CD4-positive, alpha-beta T cell treated with Interleukin-2 at 100 ng/mL for 4 hours (primary cell): ENCODE measurements at places on chromosomes 5 and 9.
A peak's percentile ranks its signal among the peaks of the same experiment; 100 is the strongest.

DNA sequence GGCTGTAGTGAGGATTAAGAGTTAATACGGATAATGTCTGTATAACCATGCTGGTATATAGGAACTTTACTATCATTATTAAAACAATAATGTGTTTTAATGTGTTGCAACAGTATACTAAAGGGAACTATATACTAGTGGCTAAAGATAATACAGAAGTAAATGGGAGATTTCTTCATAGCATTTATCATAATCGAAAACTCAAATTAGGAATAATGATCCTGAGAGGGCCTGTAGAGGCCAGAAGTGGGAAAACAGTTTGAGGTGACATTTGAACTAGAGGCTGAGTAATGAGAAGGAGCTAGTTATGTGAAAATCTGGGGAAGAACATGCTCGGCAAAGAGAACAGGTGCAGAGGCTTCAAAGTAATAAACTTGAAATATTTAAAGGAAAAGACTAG, 2.9 kb downstream of the TCERG1 start:
- no peak for DNase-seq

DNA sequence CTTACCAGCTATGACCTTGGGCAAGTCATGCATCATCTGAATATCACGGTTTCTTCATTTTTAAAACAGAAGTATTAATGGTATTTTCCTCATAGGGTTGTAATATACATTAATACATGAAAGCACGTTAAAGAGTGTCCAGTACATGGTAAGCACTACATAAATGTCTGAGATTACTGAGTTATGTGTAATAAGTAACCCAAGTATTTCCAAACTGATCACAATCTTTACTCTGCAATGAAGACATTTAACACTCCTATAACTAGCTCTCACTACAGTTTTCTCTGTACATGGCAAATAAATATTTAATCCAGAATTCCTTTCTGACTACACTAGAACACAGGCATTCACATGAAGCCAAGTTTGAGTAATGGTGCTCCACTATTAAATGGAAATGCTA, 4.0 kb downstream of the GLDC start:
- no peak for DNase-seq

GRCh38 chr5:2017540-2018389, 135.0 kb upstream of the IRX4 start:
- peak; percentile 20 for DNase-seq

- DNase-seq = peak; percentile 70
These were observed 2.9 kb downstream of the OR2S2 start for GRCh38 chr9:35954942-35955546.

GRCh38 chr9:137832830-137833590, 44.6 kb upstream of the CACNA1B start:
- DNase-seq = no peak

DNA sequence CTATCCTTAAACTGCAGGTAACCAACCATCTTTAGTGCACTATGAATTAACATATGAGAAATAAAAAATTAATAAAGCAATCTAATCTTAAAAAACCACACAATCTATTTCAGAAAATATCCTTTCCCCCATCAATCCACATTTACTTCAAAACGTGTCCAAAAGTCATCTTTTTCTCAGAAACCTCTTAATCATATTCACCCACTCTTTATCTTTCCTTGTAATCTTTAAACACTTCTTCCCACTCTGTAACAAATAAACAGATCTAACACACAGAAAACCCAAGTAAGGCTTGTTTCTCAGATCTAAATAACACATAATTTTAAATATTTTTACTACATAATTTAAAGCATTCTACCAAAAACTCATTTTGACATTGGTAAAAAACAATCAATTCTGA, 44.4 kb downstream of the EFCAB9 start:
- DNase-seq = peak; percentile 11

DNA sequence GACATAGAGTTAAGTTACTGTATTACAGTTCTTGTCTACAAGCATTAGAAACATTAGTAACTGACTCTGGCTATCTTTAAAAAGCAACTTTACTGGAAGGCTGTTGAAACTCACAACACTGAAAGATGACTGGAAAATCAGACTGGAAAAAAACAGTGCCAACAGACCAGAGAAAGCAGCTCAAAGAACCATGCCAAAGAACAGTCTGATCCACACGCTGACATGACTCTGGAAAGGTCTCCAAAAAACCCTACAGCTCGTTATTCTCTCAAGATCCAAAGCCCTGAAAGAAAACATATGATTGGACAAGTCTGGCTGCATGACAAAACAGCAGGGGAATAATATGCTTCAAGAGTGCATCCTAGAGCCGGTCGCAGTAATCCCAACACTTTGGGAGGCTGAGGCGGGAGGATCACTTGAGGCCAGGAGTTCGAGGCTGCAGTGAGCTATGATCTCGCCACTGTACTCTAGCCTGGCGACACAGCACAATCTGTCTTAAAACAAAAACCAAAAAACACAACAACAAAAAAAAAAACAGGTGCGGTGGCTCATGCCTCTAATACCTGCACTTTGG, 5.6 kb downstream of the GOLPH3 start:
- no peak for DNase-seq

DNA sequence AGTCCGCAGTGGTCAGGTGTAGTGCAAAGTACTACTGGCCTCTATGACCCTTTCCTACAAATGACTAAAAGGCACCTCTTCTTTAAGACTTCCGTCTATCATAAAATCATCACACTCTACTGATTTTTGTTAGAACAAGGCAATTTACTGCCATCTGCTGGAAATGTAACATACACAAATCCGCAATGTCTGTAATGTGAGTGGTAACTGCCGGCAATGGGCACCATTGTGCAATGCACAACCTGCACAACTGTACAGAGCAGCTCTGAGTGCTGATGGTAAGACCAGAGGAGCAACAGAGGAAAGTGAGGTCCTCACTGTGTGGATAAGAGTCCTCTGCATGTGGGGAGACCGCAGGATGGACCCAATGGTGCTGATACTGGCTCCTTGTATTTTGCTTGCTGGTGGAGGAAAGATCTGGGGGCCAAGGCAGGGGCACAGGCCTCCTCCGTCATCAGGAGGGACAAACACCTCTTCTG, 103.7 kb downstream of the ATPSCKMT start:
- DNase-seq = no peak

GRCh38 chr5:155307229-155307628, 293.7 kb downstream of the KIF4B start:
- DNase-seq = no peak

DNA sequence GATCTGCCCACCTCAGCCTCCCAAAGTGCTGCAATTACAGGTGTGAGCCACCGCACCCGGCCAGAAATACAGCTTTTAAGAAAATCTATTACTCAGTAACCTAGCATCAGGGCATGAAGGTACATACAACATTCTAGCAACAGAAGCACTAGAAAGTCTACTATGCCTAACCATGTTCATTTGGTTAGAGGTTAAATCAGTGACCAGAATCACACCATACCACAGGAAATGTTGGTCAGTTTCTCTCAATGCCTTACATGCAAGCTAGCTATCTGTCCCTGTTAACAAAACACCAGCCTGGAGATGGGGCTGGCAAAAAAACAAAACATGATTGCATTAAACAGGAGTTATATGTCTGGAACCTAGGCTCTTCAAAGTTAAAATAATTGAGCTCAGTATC, 104.1 kb downstream of the STRBP start:
- no peak for DNase-seq

GRCh38 chr9:15635752-15636151, 82.9 kb downstream of the CCDC171 start:
- no peak for DNase-seq

- DNase-seq = no peak
These were observed 583.0 kb upstream of the WWC1 start for GRCh38 chr5:167708449-167708848.

DNA sequence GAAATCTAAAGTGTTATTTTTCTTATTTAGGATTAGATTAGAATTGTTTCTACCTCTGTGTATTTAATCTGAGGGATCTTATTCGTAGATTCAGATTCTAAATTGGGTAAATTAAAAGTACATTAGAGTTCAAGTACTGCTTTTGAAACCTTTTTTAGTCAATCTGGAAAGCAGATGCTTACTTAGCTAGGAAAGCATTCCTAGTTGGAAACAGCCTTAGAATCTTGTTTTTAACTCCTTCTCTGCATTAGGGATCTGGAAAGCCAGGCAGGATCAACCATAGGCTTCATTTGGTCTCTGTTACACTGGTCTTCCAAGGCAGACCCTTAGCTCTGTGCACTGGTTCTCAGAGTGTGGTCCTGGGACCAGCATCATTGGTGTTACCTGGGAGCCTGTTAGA, 247.4 kb downstream of the NR3C1 start:
- DNase-seq = no peak

- DNase-seq = no peak
These were observed 6.5 kb downstream of the PPIP5K2 start for GRCh38 chr5:103126557-103126956.

- DNase-seq = no peak
These were observed 29.0 kb upstream of the CCDC112 start for GRCh38 chr5:115325296-115325959.

GRCh38 chr5:111043712-111044506, 27.6 kb upstream of the TSLP start:
- DNase-seq = no peak

DNA sequence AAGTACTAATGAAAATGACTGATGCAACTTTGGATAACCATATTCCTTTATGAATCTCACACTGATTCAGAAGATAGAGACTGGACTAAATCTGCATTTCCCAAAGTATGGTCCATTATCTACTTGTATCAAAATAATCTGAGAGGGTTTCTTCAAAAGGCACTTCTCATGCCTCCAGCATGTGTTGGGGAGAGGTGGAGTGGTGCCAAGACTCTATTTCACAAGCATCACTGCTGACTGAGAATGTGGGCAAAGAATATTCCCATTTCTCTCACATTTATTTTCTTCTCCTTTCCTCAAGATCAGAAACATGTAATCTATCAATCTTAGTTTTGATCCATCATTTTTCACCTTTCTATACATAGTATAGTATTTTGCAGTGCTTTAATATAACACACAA, 135.4 kb downstream of the GABRB2 start:
- DNase-seq = no peak

- no peak for DNase-seq
These were observed 228.0 kb upstream of the ADAMTSL1 start for GRCh38 chr9:18245911-18246310.

- no peak for DNase-seq
These were observed 26.4 kb upstream of the CXCL14 start for GRCh38 chr5:135605221-135605620.

GRCh38 chr9:131863306-131863896, 123.5 kb upstream of the RAPGEF1 start:
- DNase-seq = no peak

DNA sequence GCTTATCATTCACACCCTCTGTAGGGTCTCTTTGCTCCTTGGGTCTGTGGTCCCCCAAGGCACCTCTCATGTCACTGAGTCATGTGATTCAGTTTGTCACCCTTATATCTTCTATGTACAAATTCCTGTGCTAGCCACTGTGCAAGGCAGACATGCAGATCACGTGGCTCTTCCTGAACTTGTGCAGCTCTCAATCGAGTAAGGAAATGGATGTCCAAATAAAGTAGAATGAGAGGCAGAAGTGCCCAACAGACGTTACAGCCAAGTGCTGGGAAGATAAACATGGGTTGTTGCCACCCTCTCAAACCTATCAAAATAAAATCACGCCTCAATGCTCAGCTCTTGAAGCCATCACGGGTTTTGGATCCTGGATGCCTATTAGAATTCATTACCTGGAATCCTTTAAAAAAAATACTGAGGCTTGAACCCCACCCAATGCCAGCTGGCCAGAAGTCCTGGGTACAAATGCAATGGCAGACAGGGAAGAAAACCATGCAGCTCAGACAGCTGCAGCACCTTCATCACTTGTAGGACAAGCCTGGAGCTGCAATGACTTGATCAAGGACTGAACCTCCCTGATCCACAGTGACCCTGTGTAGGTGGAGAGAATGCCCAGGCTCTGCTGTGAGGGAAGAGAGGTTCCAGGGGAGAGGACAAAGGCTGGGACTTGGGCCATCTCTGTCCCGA, 228.7 kb upstream of the DAP start:
- no peak for DNase-seq

- no peak for DNase-seq
These were observed 21.2 kb downstream of the COL15A1 start for GRCh38 chr9:98964911-98965336.

- DNase-seq = no peak
These were observed 21.8 kb upstream of the LMX1B start for GRCh38 chr9:126591922-126592321.

DNA sequence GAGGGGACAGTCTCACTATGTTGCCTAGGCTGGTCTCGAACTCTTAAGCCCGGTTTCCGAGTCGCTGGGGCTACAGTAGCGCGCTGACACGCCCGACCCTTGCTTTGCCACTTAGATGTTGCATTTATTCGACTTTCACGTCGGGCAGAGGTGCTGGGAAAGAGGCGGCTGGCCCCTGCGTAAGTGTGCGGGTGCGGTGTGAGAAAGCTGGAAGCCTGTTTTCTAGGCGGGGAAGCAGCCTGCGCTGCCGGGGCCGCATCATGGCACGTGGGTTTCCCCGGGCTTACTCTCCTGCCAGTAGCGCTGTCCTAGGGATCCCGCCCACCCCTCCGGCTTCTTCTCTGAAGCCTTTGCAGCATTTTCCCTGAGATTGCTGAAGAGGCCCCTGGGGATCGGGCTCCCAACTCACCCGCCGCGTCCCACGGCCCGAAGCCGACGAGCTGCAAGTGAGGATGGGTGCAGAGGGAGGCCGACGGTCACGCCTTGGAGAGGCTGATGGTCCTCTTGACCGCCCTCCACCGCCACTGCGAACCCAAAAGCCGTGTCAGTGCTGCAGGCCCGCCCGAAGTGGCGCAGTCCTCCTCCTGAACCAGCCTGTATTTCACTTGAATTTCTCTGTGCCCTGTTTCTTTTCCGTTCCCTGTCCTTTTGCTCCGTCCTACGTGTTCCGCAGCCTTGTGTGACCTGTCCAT, 5.8 kb upstream of the TRIM41 start:
- peak; percentile 66 for DNase-seq

GRCh38 chr5:178279026-178279722, 46.6 kb upstream of the PHYKPL start:
- no peak for DNase-seq

- DNase-seq = no peak
These were observed 2.5 kb downstream of the C1QTNF2 start for GRCh38 chr5:160367885-160368284.

DNA sequence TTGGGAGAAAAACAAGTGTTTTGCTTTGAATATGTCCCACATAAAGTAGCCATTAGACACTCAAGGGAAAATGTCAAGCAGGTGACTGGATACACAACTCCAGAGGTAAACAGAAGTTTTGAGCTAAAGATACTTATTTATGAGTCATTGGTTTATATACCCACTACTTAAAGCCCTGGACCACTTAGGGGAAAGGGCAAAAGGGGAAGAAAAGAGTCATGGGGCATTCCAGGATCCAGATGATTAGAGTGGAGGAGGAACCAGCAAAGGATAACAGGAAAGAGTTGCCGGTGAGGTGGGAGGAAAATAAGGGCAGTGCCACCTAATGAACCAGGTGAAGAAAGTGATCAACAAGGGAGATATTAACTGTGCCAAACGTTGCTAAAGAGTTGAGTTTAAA, 254.2 kb upstream of the NR4A3 start:
- DNase-seq = no peak
